NCI-H774 (cell line): ENCODE measurements at places on chromosomes 7 and 10.
A peak's percentile ranks its signal among the peaks of the same experiment; 100 is the strongest.

DNA sequence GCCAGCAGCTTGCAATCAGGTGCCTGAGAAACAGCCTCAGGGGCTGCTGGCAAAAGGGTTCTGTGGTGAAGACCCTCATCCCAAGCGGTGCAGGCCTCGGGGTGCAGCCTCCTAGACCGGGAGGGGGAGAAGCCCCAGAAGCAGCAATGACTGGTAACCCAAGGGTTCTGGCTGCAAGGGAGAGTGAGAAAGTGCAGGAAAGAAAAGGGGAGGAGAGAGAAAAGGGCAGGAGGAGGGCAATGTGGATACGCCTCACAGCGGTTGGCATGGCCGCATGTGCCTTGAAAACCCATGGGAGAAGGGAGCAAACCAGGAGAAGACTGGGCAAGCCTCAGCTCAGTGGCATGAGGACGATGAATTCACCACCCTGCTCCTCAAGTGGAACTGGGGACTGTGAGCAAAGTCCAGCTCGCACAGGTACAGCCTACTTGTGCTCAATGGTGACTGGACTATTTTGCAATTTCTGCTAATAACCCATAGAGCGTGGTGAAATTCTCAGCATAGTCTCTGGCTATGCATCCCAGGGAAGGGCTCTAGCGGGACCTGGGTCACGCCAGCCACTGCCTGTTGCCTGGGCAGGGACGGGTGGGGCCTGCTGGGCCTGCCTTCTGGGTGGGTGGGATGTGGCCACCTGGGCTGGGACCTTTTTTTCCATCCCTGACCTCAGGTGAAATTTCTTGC, 6.2 kb downstream of the CLRN3 start:
- DNase-seq = no peak

GRCh38 chr10:87861566-87861952, 1.8 kb downstream of the KLLN start:
- DNase-seq = no peak

- no peak for DNase-seq
These were observed 76.6 kb upstream of the HGF start for GRCh38 chr7:81846398-81846797.

- DNase-seq = no peak
These were observed 819 bp downstream of the HYCC1 start for GRCh38 chr7:23012908-23013714.

DNA sequence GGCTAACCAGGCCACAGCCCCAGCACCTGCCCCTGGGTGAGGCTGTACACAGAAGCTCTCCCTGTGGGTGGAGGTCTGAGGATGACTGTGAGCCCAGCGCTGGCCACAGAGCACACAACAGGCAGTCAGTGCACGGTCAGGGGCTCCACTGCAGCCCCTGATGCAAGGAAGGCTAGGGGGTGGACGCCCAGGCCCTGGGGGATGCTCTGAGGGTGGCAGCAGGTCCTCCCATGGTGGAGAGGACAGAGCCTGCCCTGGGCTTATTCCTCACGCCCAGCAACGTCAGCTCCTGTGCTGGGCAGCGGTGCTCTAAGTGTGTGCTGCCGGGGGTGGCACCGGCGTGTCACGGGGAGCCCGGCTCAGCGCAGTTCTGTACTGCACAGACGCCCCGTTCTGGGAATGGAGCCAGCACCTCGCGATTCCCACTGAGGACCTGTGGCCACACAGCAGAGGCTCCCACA, 223.2 kb downstream of the MAD1L1 start:
- no peak for DNase-seq

GRCh38 chr10:103822107-103822716, 33.2 kb downstream of the SH3PXD2A start:
- DNase-seq = no peak

DNA sequence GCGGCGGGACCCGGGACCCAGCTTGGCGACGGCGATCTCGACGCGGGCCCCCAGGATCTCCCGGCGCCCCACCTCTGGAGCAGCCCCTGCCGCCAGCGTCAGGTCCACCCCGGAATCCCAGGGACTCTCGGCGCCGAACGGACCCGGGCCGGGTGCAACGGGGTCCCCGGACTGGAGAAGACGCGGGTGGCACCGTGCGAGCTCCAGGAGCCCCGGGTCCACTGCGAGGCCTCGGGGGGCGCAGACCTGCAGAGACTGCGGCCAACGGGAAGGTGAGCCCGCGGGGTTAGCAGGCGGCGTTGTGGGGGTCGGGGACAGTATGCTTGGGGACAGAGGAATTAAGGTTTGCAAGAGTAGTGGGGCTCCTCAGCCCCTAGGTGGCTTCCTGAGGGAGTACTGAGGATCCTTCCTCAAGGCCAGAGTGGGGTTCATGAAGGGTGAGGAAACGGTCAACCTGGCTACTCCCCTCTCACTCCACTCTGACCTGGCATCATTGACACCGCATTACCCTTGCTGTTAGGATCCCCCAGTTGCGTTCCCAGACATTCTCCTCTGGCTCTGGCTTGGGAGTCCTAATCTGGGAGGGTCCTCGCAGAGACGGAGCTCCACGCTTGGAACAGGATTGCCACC, 353 bp downstream of the EPHB6 start:
- no peak for DNase-seq

GRCh38 chr7:103149808-103150180, 895 bp upstream of the NAPEPLD start:
- DNase-seq = no peak

DNA sequence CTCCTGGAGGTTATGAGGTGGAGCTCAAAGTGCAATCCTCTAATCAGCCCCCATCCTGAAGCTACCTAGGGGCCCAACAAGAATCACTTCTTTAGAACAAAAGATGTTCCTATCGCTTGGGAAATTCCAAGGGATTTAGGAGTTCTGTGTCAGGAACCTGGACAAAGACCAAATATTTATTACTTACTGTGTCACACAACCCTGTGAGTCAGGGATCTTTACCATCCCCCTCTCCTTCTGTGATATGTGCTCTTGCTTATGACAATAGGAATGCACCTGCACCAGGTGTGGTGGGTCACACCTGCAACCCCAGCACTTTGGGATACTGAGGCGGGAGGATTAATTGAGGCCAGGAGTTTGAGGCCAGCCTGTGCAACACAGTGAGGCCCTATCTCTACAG, 485.8 kb downstream of the PLXDC2 start:
- DNase-seq = no peak

DNA sequence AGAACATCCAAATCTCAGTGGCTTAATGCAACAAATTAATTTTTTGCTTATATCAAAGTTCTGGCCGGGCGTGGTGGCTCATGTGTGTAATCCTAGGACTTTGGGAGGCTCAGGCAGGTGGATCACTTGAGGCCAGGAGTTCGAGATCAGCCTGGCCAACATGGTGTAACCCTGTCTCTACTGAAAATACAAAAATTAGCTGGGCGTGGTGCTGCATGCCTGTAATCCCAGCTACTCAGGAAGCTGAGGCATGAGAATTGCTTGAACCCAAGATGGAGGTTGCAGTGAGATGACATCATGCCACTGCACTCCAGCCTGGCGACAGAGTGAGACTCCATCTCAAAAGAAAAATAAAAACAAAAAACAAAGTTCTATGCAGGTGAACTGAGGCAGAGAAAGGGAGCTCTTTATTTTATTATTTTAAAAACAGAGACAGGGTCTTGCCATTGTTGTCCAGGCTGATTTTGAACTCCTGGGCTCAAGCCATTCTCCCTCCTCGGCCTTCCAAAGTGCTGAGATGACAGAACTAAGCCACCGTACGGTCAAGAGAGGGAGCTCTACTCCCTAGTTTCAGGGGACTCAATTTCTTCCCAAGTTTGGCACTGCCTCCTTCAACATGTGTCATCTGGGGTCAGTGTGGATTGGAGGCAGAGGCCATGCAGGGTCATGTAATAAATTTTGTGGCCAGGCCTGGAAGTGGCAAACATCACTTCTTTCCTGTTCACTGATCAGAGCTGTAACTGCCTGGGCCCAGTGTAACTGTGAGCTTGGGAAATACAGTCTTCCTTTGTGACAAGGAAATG, 2.4 kb downstream of the ADCK2 start:
- DNase-seq = no peak

DNA sequence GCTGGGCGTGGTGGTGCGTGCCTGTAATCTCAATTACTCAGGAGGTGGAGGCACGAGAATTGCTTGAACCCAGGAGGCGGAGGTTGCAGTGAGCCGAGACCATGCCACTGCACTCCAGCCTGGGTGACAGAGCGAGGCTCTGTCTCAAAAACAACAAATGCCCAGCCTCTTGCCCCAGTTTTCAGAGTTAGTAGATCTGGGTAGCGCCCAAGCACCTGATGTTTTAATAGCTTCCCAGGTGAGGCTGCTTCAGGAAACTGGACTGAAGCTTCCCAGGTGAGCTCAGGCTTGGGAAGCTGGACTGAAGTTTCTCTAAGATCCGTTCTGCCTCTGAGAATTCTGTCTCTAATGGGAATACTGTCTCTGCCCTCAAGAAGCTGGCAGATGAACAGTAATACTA, 12.2 kb downstream of the RPS24 start:
- DNase-seq = no peak

DNA sequence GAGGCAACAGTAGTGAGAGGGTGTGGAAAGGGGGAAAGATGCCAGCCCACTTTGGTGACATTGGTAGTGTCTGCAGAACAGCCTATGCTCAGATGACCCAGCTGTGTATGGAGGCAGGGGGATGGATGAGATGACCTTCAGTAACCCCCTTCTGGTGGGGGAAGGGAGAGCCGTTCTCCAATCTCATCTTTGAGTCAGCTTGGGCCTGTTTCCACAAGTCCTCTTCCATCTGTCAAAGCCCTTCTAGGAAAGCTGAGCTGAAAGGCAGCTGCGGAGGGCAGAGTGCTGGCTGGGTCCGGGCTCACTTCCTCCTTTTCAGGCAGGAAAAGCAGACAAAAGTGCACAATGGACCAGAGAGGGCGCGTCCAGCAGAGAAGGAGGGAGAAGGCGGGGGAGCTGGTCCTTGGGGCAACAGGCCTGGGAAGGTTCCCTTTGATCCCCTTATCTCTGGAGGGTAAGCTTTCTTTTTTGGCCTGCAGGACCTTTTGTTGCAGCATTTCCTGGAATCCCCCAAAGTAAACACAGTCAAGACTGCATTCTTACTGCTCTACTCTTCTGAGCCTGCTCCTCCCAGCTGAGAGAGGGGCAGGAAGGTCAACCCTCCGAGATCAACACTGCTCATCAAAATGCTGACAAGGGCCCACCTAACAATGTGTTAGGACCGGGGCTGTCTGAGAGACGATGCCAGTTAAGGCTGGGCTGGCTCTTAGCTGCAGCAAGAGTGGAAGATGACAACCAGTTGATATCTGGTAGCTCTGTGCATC, 1.2 kb upstream of the LRMDA start:
- peak; percentile 17 for DNase-seq

DNA sequence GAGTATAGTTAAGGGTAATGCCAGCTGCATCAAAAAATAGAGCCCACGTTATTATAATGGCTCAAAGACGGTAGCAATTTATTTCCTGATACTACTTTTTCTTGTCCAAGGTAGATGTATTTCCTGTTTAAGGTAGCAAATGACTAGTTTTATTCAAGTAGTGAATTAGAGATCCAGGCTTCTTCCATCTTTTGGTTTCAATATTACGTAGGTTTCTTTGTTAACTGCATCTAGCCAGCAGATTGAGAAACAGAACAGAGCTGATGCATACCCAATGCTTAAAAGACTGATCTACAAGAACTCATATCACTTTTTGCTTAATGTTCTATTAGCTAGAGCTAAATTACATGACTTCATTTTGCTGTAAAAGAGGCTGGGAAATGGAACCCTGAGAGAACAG, 992.1 kb downstream of the NRG3 start:
- no peak for DNase-seq

DNA sequence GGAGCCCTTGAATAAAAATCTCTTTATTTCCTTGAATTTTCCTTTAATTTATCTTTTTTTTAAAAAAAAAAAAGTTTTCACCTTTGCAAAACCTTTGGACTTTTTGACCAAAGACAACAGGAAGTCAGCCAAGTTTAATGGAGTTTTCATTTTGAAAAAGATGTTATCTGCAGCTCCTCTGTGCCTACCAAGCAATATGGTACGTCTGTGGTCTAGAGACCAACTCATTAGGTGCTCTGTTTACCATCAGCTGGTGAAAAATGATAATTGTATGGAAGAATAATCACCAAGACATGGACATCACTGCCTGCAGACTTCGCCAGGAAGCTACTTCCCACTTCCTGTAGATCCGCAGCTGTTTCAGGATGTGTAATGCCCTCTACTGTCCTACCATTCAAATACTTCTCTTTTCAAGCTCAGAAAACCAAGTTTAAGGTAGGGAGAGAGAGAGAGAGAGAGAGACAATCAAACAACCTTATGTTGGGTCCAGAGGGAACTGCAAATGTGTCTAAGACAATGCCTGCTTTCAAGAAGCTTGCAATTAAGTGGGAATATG, 18.7 kb downstream of the PLXNA4 start:
- no peak for DNase-seq

- no peak for DNase-seq
These were observed 5.9 kb downstream of the RSU1 start for GRCh38 chr10:16811292-16811691.
